Activated T-cell treated with anti-CD3 and anti-CD28 coated beads for 24 hours (primary cell): ENCODE measurements at places on chromosomes 7 and 10.

GRCh38 chr7:24884401-24884800 is 95.6 kb downstream of the OSBPL3 start:
- DNase-seq = no peak

DNA sequence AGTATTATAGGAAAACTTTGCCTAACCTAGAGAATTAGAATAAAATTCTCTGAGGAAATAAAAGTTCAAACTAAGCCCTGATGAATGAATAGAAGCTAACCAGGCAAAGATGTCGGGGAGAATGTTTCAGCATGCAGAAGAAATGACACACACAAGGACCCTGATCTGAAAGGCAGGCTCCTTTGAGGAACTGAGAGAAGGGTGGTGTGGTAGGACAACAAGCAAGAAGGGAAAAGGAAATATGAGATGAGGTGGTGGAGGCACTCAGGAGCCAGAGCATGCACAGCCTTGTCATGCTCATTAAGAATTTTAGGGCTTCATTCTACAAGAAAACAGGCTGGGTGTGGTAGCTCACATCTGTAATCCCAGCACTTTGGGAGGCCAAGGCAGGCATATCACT is 90.6 kb downstream of the ARHGAP12 start:
- no peak for DNase-seq

DNA sequence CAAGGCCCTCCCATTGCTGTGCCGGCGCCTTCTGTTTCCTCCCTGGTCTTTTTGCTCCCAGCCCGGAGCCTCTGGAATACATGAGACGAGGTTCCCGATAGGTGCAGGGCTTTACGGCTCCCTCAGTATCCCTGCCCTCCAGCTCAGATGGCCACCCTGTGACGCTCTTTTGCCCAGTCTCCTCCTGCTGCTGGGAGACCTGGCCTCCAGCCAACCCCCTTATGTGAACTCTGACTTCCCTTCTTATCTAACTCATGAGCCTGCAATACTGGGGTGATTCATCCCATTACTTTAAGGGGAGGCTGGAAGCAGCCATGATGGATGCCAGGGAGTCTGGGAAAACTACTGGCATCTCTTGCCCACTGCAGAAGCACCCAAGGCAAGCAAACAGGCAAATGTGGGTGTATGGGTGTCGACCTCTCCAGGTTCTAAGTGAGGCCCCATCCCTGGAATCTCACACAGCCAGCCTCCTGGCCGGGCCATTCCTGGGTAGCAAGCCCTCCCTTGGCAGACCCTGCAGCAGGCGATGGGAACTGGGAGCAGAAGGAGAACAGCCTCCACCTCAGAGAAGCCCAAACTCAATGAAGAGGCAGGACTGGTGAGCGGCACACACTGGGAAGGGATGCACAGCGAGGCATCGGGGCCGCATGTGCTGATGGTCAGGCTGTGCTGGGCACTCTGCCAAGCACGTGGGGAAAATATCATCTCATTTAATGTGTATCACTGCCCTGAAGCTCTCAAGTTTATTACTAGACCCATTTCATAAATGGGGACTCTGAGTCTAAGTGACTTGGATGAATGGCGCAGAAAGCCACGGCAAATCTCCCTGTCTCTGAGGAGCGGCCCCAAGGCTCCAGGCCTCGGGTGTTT is 97.5 kb downstream of the FAM53B start:
- no peak for DNase-seq

- no peak for DNase-seq
These were observed 130.4 kb downstream of the PFKFB3 start for GRCh38 chr10:6333086-6333485.

DNA sequence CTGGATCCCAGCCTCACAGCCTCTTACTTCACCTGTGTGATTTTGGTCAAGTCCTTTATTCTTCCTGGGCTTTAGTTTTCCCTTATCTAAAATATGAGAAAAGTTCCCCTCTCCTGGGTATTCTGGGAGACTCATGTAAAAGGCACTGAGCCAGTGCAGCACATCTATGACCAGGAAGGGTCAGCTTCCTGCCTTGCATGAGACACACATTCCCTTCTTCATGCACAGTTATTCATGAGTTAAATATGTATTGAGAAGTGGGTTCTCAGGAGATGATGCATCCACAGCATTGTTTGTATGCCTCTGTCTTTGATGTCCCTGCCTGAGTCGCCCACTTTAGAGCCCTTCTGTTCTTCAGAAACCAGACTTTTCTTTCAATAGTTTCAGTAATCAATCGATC is 33.3 kb downstream of the EGFR start:
- no peak for DNase-seq

- DNase-seq = no peak
These were observed 374.6 kb downstream of the DNAJB6 start for GRCh38 chr7:157711353-157711888.

- DNase-seq = no peak
These were observed 28.7 kb downstream of the LCOR start for GRCh38 chr10:96860631-96861277.

DNA sequence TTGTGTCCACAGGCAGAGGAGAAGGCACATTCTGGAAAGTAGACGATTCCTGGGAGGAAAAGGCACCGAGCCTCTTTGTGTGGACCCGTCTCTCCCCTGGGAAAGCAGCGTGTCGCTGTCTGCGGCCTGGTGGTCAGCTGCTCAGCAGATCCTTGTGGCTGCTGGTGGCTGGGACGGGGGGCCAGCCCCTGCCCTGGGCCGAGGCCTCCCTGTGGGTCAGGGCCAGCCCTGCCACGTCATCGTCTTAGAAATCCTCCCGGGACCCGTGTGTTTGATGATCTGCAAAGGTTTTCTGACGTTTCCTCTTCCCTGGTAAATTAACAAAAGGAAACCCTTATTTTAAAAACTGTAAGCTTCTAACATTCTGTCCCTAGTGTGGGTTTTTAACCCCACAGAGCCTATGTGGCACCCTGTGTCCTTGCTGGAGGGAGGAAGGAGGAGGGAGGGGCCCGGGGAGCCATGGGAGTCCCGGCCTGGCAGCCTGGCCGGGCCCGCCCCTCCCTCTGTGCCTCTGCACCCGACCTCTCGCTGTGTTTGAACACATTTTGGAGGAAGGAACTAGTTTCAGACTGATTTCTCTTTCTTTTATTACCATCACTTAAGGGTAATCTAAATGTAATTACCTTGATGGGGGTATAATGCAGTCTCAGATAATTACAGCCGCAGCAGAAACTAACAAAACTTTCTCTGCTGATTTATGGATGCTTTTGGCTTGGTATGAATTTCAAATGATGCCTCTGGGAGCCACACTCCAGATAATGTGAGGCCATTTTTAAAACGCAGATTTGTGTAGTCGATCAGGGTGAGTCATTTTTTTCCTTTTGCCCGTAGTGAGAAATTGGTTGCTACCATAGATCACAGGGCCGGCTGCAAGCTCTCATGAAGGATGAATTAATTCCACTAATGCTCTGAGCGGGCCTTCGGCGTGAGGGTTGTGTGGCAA is 85.5 kb downstream of the NKX6-2 start:
- DNase-seq = no peak

DNA sequence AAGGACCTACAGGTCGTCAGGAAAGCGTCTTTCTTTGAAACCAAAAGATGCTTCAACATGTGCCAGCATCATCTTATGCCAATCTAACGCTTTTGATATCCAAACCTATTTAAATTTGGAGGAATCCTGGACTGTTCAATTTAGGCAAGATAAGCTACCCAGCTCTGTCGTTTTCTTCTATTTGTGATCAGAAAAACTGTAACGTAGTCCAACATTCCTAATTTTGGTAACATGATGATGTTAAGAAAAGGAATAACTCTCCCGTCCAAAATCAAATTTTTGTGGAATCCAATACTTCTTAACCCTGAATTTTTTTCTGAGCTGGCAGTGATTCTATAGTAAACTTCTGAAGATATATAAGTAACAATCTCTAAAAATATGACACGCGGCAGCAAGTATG is 93.3 kb upstream of the MKX start:
- DNase-seq = no peak
